Stimulated activated CD4-positive, alpha-beta T cell treated with anti-CD3 and anti-CD28 coated beads, Interleukin-1b, Interleukin-23, amount 100 ng/mL, for 4 hours (primary cell): ENCODE measurements at places on chromosomes 4 and X.

- DNase-seq, result no peak
These were observed 140.3 kb upstream of the PGRMC2 start for GRCh38 chr4:128427832-128428366.

DNA sequence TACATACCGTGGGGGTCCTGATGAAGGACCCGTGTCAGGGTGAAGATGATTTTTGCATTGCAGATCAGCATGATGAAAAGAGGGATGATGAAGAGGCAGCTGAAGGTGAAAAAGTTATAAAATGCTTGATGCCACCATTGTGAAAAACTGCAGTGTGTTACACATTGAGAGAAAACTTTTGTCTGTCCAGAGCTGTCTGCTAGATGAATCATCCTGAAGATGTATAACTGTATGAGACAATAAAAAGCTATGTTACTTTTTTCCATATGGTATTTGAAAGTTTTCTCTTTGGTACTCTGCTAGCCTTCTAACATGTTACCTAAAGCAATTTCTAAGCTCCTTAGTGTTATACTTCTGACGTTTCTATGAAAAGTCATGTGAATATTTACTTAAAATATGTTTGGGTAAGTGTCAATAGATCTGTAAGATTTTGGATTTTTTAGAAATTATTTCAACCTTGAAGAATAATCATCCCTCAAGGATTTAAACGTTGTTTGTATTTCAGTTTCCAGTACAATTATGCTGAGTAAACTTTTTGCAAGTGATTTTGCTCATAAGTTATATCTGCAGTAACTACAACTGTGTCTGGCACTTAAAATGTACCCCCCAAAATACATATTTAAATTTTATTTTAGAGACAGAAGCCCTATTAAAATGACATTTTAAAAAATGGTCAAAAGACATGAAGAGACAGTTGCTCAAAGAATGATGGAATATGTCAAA is 9.5 kb downstream of the GNRHR start:
- DNase-seq, result no peak

DNA sequence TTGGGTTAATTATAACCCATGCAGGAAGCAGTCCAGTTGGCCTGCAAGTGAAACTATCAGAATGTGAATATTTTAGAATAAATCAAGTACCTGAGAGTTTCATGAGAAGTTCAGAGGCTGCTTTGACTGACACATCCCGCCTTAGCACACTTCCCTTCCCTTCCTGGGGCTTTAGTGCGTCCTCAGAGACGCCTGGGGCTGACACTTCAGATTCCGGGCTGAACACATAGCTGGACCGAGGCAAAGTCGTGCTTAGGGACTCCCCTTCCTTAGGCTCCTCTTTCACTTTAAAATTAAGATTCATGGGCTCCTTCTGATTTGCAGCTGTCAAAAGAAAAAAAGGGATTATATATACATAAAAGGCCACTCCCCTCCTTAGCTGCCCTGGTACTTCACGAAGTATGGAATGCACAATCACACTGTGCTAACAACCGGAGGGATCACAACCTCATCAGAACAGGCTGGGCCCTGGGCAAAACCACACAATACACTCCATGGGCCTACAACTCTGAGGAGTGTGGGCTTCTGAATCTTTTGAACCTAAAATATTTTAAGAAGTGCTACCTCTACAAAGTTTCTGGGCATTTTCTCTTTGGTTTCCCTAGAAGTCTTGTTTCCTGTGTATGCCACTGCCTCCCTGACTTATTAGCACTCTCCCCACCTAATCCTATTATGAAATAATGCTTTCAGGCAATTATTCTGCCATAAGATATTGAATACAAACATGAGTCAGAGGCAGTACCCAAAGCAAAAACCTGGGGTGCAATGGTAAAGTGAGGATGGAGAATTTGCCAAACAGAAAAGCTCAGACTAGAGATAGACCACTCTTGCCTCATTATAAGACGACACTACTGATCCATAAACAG is 68.2 kb downstream of the ZNF827 start:
- no peak for DNase-seq

DNA sequence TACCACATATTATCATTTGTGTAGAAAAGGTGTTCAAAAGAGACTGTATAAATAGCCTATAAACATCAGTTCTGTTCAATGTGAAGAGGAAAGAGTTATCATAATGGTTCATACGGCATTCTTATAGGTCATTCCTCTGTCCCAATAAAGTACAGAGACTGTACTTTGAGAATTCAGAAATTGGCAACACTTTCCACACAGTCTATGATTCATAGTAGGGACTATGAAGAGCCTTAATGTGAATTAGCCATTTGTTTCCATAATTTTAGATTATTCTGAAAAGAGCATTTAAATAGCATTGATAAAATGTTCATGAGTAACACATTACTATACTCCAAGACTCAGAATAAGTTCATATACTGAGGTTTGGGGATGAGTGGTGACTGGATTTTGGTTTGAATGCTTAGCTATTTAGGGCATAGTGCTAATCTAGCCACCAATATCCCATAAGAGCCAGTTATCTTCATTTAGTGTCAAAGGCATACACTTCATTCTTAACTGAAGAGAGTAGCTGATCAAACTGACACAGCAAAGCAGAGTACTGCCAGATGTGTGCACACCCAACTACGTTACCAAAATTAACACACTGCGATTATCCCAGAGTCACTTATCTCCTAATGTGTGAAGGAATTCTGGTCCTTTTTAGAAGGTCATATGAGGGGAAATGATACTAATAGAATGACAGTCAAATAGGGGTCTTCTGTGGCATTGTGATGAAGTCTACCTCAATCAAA is 10.2 kb downstream of the ANK2 start:
- no peak for DNase-seq

DNA sequence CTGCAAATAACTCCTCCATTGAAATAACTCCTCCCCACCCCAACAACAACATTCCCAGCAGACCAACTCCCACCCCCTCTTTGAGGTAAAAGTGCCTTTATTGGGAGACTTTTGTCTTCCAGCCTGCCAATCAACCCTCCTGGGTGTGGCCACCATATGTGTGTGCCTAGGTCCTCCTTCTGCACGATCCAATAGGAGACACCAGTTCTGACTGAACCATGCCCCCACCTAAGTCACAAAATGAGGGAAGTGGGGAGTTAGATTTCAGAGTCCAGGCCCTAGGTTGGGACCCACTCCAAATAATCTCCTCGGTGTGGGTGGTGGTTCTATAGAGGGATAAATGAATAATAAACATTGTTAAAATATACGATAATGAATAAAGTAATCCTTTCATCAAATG is 3.0 kb downstream of the PLP2 start:
- DNase-seq, result no peak

DNA sequence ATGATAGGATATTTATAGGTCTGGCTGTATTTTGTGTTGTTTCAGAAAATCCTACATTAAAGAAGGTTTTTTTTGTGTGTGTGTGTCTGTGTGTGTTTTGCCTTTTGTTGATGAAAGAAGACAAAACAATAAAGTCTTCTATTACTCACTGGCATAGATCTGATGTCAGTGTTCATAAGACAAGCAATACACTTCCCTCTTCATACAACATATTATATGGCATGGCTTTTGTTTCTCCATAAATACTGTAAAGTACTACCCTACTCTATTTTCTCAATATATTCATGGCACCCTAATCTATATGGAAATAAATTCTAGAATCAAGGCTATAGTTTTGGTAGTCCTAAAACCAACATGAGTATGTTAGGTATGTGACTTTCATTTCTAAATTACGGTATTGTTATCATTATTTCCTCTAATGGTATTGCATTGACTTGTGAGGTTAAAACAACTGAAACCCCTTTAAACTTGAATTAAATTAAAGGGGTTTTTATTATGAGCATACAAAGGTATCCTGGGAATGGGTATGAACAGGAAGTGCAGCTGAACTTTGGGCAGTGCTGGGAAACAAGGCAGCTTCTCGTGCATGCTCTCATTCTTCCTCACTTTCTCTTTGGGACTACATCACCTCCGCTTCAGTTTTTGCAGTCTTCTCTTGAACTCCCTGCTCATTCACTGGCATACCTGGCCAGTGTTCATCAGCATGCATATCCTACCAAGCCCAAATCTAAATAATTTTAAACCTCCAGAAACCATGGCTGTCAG is 70.5 kb upstream of the PRSS48 start:
- DNase-seq, result no peak

DNA sequence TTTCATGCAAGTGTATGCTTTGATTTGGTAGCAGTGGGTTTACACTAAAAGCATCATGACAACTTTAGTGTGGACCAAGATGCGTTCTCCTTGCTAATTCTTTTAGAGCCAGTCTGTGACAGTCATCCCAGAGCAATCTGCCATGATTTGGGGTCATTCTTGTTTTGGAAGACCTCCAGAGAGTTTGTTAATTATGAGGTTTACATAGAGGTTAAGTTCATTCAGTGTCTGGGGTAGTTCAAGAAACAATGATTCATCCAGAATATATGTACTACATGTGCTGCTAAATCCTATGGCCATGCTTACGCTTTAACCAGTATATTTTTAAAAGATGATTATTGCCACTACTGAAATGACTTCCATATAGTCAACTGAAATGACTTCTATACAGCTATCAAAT is 328.5 kb upstream of the AGA start:
- no peak for DNase-seq

- no peak for DNase-seq
These were observed 450.7 kb downstream of the MID1IP1 start for GRCh38 chrX:39251995-39252394.

- no peak for DNase-seq
These were observed 35.6 kb upstream of the DCAF8L1 start for GRCh38 chrX:28016823-28017222.

- no peak for DNase-seq
These were observed 401.2 kb downstream of the TLL1 start for GRCh38 chr4:166274136-166274761.

DNA sequence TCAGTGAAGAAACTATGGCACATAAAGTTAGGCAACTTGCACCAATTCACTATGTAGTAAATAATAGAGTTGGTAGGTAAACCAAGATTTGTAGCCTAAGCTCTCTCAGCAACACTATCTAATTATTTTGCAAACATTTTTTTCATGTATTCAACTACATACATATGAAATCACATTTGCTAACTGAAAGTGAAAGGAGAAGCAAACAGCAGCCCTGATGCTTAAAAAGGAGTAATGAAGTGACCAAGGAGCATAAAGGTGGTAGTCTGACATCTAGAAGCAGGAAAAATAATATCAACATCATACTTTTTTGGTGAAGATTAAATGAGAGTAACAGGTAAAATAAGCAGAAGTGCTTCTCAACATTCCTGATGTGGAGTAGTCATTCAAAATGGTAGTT is 603.7 kb downstream of the GRXCR1 start:
- no peak for DNase-seq

- no peak for DNase-seq
These were observed 541.5 kb downstream of the PCDH7 start for GRCh38 chr4:31261632-31262031.

DNA sequence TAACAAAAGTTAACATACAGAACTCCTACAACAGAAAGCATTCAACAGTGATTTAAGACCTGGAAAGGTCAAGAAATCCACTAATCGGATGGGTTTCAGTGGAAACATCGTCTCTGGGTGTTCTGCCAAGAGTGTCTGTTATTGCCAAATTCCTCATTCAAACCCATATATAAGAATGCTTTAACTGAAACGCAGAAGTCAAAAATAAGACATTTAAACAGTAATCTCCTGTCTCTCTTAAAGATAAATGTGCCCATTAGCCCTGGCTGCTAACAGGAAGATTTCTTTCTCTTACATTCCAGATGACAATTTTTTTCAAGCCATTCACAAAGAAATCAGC is 31.5 kb downstream of the DCTD start:
- DNase-seq, result no peak

GRCh38 chr4:4417886-4418285 is 31.0 kb downstream of the NSG1 start:
- DNase-seq, result no peak

GRCh38 chr4:169377367-169377766 is 106.6 kb upstream of the SH3RF1 start:
- no peak for DNase-seq

- DNase-seq, result no peak
These were observed 221.2 kb downstream of the LDB2 start for GRCh38 chr4:16677001-16677944.

GRCh38 chr4:145083891-145084605 is 13.9 kb downstream of the ANAPC10 start:
- no peak for DNase-seq

- DNase-seq, result no peak
These were observed 317.1 kb upstream of the GALNT7 start for GRCh38 chr4:172851534-172851933.

DNA sequence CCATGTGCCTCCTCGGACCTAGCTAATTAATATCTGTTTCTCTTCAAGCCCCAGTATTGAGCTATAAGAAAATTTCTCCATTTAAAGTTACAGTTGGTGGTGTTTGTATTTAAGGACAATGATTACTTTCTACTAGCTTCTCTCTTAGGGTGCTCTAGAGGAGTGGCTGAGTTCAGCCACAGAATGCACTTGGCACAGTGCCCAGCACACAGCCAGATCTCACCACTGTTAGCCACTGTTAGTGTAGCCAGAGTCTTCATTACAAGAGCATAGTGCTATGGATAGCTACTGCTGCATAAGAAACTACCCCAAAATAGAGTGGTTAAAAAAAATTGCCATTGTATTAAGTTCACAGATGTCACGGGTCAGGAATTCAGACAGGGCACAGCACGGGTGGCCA is 421.3 kb downstream of the BCOR start:
- no peak for DNase-seq

DNA sequence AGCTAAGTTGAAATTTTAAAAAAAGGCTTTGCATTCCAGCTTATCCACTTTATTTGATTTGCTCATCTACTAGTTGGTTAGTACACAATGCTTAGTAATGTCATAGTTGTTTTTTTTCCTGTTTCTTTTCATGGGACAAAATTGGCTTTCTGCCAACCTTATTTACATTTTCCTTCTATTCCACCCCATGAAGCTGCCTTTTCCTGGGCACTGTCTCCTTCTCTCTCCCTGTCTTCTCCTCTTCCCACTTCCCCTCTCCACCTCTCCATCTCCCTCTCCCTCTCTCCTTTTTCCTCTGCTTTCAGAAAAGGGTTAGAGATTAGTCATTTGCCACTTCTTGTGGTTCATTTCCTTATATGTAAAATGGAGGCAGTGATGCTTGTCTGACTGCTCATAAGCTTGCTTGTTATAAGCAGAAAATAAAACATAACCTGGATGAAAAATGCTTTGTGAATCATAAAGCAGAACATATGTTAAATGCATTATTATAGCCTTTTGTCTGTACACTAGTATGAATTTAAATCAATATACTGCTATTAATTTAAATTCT is 181.9 kb downstream of the CEP135 start:
- no peak for DNase-seq

GRCh38 chr4:124092541-124092984 is 620.0 kb downstream of the ANKRD50 start:
- no peak for DNase-seq

DNA sequence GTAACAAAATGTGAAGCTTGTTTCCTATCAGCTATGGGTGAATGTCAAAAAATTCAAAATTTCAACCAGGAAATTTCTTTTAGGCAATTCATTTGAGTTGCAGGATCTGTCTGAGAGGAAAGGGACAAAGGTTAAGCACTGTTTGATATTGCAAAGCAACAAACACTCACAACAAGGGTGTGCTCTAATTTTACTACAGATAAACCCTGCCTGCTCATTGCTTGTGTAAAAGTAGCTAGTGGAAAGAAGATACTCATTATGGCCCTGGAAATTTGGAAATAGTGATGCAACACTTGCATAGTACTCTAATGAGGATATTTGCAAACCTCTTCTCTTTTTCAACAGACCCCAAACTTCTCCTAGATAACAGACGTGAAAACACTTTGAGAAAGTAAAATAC is 27.1 kb downstream of the FAM47E start:
- DNase-seq, result no peak

- no peak for DNase-seq
These were observed 13.7 kb upstream of the WDR1 start for GRCh38 chr4:10130178-10130888.
